Endothelial cell of coronary artery (primary cell): ENCODE measurements at places on chromosomes 11 and 22. TPM values are rescaled to one million over a fixed set of nuclear protein-coding genes. Genes with fewer than 3 reads are reported as not detected.

Gene NLRP14
- 0.09 and 0.45 TPM in 2 replicates for total RNA-seq

Gene TRPM5
- total RNA-seq = not detected in 2 replicates

Gene CDPF1
- 6.1 and 9.1 TPM in 2 replicates for total RNA-seq

Gene FGF4
- not detected in 2 replicates for total RNA-seq

Gene CHORDC1
- 43.0 and 46.7 TPM in 2 replicates for total RNA-seq
